Activated CD4-positive, alpha-beta T cell treated with anti-CD3 and anti-CD28 coated beads, Interleukin-2, amount 50 U/mL, for 24 hours (primary cell): ENCODE measurements at places on chromosomes 16 and 17.

GRCh38 chr17:76735006-76735405 lies 2.1 kb downstream of the SRSF2 start:
- DNase-seq = no peak

- no peak for DNase-seq
Measured at GRCh38 chr17:9313346-9313745, 262.3 kb downstream of the STX8 start.

GRCh38 chr17:263271-263670 lies 81.8 kb upstream of the DOC2B start:
- DNase-seq = no peak

DNA sequence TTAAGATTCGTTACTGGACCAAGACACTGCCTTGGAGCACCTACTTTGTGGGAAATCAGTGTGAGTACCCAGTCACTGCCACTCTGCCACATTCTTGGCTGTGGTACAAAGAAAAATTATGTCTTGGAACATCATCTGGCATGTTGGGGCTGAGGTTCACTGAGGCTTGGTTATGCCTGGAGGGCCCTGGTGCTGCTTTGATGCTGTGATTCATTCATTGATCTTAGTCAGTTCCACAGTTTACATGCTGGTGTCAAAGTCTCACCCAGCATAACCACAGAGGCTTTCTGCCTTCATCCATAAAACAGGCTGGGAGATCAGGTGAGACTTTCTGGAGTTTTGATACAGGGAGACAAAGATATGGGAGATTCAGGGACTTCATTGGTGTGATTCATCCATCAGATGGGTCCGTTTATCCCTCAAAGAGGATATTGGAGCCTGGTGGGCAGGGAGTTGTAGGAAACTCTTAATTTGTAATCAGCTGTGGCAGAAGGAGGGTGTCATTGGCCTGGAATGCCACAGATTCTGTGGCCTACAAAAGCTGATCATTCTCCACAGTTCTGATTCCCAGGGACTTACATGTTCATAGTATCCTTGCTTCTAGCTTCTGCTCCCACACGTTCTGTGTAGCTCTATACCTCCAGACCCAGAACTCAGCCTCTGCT lies 322.5 kb downstream of the PMP22 start:
- no peak for DNase-seq

GRCh38 chr17:78992542-78993212 lies 13.0 kb upstream of the LGALS3BP start:
- no peak for DNase-seq

DNA sequence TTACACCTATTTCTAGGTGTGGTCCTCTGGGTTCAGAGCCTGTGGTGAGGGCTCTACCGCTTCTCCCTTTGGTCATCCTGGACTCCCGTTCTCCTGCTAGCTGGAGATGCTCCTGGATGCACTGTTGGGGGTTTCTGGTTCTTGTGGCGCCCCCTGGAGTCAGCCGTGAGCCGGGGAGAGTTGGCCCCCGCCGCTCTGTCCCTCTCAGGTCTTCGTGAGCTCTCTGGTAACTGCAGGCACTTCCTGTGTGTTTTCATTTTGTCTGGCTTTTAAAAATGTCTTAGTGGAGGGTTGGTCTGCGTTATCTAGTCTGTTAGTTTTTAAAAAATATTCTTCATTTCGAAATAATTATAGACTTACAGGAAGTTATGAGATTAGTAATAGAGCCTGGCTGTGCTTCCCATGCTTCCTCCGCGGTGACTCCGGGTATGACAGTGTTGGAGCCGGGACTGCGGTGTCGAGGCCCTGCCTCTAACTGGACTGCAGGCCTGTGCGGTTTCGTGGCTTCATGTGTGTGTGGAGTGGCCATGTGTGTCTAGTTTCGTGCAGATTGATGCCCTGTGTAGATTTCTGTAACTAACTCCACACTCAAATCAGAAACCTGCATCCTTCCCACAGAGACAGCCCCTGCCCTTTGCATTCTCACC lies 78.0 kb upstream of the ZNF750 start:
- DNase-seq = no peak

GRCh38 chr17:17188586-17188985 lies 17.5 kb downstream of the PLD6 start:
- DNase-seq = no peak

- no peak for DNase-seq
Measured at GRCh38 chr17:28655160-28655559, 6.5 kb downstream of the SDF2 start.
